CD4-positive, alpha-beta T cell (primary cell): ENCODE measurements at places on chromosomes 6 and 20. TPM values are rescaled to one million over a fixed set of nuclear protein-coding genes. Genes with fewer than 3 reads are reported as not detected.

The PLEKHG1 gene
- 1.5 TPM for total RNA-seq

GRCh38 chr6:51139950-51140385 is 321.3 kb downstream of the TFAP2B start:
- no peak overlapping the region for H3K4me3 ChIP-seq
- H3K36me3 ChIP-seq: no peaks in the 10 kb centered on the region
- no peaks in the 10 kb centered on the region for H3K27me3 ChIP-seq
- H3K27ac ChIP-seq: no peak overlapping the region
- DNase-seq: no peak

DNA sequence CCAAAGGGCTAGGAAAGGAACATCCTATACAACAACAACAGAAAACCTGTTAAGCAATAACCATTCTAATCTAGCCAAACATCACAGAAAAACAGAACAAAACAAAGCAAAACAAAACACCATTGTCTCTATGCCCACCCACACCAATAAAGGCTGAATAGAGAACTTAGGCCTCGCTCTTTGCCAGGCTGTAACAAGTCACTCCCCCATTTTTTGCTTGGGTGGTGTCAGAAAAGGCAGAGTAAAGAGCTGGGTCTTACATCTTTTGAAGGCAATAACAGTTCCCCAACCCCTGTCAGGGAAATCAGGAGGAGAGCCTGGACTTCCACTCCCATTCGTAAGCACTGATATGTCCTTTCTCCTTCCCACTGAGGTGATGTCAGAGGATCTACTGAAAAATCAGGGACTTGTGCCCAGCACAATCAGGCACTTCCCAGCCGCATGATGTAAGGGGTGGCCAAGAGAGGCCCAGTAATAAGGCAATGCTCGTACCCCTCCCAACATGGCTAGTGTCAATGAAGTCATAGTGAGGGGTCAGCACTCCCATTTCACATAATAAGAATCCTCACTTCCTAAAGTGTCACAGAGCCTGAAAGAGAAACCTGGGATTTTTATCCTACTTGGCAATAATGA is 31.0 kb downstream of the THEMIS start:
- peaks cover 15% of the 10 kb centered on the region for H3K4me1 ChIP-seq
- no peak overlapping the region for H3K4me3 ChIP-seq
- H3K27me3 ChIP-seq: no peaks in the 10 kb centered on the region
- H3K36me3 ChIP-seq: peaks cover 21% of the 10 kb centered on the region

DNA sequence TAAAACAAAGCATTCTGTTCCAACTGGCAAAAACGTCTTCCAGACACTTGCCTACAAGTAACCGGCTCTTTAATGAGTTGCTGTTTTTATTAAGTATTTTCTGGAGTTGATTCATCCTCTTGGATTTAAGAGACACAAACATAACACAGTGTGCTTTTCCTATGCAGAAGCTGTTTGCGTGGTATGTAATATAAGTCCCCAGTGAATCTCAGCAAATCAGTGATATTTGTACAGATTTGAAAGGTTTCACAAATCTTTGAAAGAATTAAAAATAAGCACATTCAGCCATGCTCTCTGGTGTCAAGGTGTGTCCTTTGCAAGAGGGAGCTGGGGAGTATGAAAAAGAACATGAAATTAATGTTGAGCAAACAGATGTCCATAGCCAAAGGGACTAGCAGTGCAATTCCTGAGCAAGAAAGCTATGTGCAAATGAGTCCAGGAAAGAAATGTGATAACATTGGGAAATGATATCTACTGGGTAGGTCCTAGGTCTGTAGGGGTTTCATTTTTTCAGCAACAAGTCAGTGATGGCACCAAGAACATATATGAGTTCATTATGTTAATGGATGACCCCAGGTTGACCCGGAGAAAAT is 170.1 kb upstream of the PHACTR1 start:
- no peak overlapping the region for H3K4me3 ChIP-seq
- H3K27me3 ChIP-seq: no peaks in the 10 kb centered on the region
- no peaks in the 10 kb centered on the region for H3K4me1 ChIP-seq
- no peak overlapping the region for H3K27ac ChIP-seq
- DNase-seq: no peak

DNA sequence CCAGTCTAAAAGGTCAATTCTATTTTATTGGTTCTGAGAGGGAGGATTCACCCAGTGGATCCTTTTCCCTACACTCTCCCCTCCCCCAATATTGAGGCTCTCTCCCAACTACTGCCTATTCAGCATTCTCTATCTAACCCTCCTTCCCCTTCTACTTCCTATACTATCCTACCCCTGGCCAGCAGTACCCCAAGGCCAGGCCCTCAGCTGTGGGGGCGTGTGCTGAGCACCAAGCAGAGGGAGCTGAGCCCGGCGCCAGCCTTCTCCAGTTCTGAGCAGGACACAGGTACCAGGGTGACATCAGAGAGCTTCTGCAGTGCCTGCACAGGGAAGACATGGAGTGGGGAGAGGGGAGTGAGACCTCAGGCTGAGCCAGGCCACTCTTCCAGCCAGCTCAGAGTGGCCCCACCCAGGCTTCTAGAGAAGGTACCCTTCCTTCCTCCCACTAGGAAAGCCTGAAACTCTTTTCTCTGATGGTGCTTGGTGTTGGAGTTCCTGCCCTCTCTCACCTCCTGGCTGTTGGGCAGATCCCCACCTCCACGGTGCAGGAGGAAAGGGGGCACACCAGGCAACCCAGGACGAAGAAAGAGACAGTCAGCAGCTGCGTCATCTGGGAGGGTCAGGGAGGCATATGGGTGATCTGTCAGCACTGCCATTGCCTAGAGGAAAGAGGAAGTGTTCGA is 1.9 kb downstream of the DDAH2 start:
- peak; percentile 64 for DNase-seq
- H3K4me1 ChIP-seq: peaks cover 55% of the 10 kb centered on the region
- H3K4me3 ChIP-seq: no peak overlapping the region
- H3K36me3 ChIP-seq: peaks cover 18% of the 10 kb centered on the region
- no peaks in the 10 kb centered on the region for H3K27me3 ChIP-seq
- H3K27ac ChIP-seq: no peak overlapping the region

- H3K36me3 ChIP-seq: no peaks in the 10 kb centered on the region
- H3K27ac ChIP-seq: no peak overlapping the region
- H3K4me1 ChIP-seq: no peaks in the 10 kb centered on the region
- DNase-seq: no peak
- no peaks in the 10 kb centered on the region for H3K27me3 ChIP-seq
Measured at GRCh38 chr6:126720304-126720703, 380.4 kb downstream of the CENPW start.
